Stimulated activated naive CD4-positive, alpha-beta T cell (primary cell): ENCODE measurements at places on chromosomes 16 and 17.
A peak's percentile ranks its signal among the peaks of the same experiment; 100 is the strongest.

DNA sequence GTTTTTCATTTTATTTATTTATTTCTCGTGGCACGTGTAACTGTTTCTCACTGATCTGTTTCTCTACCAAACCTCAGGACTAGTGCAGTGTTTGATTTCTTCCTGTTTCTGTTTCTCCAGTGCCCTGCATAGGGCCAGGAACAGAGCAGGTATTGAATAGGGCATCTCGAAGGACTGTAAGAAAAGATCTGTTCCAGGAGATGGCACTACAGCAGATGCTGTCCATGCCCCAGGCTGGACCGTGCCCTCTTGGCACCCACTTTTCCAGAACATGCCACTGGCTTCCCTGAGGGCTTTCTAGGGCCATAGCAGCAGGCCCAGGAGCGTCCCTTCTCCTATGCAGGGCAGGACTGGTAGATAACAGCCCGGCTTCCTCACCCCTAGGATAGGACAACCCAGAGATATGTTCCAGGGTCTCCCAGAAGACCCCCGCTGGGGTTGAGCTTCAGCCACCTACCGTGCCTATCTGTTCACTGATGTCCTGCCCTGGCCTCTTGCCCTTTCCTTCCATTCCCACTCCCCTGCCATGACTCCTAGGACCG is 4.4 kb downstream of the SNX20 start:
- no peak for DNase-seq

- DNase-seq = no peak
These were observed 71.7 kb downstream of the SNX11 start for GRCh38 chr17:48179071-48179945.

- DNase-seq = no peak
These were observed 1.8 kb upstream of the RASD1 start for GRCh38 chr17:17497845-17498520.

- DNase-seq = no peak
These were observed 2.9 kb upstream of the PRKCB start for GRCh38 chr16:23832882-23833281.

- DNase-seq = no peak
These were observed 27.4 kb downstream of the MYH11 start for GRCh38 chr16:15829460-15829859.

DNA sequence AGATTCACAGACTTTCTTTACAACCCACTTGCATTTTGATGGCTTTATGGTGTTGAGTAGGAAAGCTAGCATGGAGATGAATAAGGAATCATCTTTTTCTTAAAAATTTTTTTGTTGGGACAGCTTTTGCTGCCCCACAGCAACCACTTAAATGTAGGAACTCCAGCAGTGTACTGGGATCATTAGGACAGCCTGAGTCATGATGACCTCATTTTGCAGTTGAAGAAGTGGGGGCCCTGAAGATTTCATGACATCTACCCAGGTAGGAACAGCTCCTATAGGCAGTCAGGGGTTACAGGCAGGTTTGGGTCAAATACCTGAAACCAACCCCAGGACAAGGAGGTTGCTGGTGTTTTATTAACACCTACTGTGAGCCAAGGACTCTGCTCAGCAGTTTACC is 2.1 kb downstream of the METTL22 start:
- DNase-seq = no peak

DNA sequence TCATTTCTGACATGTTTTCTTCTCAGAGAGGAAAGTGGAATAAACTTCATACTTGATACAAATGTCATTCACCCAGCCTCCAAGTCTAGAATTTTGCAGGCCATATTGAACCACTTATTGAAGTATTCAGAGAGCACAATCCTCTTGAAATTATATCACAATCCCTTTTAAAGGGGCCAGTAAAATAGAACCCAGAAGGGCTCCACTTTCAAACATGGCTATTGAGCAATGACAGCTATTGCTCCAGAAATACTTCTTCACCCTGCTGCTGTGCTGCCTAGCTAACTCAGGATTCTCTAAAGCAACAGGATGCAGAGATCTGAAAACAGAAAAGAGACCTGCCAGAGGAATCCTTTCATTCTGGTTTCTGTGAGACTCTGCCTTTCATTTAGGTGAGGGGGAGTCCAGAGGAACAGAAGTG is 275.0 kb upstream of the CDH5 start:
- DNase-seq = no peak

GRCh38 chr16:1379304-1380076 is 27.8 kb downstream of the GNPTG start:
- DNase-seq = peak; percentile 23

DNA sequence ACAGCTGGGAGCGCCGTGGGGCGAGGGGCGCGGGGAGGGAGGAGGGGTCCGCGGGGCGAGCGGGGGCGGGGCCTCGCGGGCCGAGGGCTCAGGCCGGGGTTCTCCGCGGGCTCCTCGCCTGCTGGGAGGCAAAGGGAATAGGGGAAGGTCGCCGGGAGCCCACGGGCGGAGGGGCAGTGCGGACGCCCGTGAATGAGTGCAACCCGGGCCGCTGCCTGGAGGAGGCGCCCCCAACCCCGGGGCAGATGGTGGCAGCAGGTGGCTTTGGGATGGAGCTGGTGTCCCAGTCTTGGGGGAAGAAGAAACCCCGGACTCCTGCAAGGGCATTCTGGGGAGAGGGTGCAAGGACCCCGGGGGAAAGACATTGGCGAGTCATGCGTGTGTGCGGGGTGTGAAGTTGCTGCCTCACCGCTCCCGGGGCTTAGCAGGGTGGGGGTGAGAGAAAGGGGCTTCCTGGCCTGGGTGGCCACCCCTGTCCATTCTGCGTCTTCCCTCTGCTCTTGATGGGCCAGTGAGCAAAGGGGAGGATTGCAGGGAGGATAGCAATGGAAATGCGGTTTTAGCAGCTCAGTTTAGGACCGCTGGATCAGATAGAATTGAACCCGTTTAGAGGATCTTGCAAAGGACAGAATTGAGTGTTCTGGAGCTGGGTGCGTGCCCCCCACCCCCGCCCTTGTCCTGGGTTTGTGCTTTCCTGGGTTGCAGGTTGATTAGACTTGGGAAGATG is 526 bp downstream of the KIAA0513 start:
- DNase-seq = no peak

GRCh38 chr17:37848690-37849616 is 75.3 kb upstream of the TBC1D3K start:
- no peak for DNase-seq

GRCh38 chr17:80327518-80327917 is 66.9 kb downstream of the RNF213 start:
- no peak for DNase-seq

- DNase-seq = no peak
These were observed 4.6 kb upstream of the ZFHX3 start for GRCh38 chr16:73052576-73052975.

GRCh38 chr16:87000001-87000400 is 317.2 kb downstream of the C16orf95 start:
- DNase-seq = no peak

DNA sequence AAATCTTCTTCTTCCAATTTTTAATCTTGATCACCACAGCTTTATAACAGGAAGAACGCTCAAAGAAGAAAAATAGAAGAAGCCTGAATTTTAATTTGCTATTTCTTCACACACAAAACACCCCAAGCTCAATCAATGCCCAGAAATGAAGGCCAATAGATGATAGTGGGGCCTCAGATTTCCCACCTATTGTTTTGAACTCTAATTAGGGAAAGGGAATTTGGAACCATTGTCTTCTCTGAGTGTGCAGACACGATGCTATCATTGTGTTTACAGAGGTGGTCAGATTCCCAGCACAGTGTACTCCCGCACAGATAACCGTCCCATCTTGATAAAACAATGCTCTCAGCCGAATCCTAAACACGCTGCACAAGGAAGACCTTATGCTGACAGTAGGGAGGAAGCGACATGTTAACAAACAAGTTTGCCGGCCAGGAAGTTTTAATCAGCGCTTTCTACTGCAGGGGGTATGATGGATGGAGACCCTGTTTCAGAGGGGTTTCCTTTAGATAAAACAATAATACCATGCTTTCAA is 684.7 kb downstream of the MAF start:
- no peak for DNase-seq

DNA sequence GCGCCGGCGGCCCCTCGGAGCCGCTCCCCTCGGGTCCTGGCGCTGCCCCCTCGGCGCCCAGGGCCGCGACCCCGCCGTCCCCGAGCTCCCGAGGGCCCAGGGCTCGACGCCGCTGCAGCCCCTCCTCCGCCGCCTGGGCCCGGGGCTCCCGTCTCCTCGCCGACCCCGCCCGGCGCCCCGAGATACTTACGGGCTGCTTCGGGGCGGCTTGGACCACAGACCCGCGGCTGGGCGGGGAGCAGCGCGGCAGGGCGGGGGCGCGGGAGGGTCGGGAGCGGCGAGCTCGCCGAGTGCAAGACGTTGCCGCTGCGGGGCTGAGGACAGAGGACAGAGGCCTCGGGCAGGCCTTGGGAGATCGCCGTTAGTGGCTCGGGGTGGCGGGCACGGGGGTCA is 290 bp downstream of the TOB1 start:
- DNase-seq = no peak
